Jurkat, Clone E6-1 (cell line): ENCODE measurements at places on chromosomes 4 and X.
A peak's percentile ranks its signal among the peaks of the same experiment; 100 is the strongest.

DNA sequence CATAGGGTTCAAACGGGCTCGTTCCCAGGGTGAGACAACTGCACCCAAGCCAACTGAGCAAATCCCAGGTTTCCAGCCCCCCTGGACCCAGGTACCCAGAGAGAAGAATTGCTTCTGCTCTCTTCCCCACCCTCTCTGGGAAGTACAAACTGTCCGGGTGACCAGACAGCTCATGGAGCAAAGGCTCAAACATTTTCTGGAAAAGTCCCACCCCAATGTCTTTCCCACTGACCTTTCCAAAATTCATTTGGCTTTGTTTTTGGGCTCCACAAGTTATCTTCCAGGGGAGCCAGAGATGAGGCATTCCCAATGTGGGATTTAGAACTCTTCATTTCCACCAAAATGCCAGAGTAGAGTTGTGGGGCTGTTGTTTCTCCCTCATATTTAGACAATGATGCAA is 80.2 kb upstream of the PLAC1 start:
- DNase-seq = no peak

- no peak for DNase-seq
These were observed 20.4 kb upstream of the UBA6 start for GRCh38 chr4:67721315-67721769.

DNA sequence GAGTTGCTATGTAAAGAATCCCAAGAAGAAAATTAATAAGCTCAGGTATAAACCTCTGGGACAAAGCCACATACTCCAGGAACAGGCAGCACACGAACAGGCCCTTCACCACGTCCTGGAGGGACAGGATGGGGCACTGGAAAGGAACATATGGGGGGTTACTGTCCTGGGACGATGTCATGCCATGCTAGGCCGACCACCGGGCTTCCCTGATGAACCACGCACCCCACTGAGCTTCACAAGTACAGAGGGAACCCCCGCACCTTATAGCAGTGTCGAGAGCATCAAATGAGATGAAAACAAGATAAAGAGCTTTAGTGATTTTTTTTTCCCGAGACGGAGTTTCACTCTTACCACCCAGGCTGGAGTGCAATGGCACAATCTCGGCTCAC is 19.1 kb downstream of the NOP14 start:
- DNase-seq = no peak

- peak; percentile 64 for DNase-seq
These were observed 17.2 kb downstream of the SPIN3 start for GRCh38 chrX:56978172-56978571.

- no peak for DNase-seq
These were observed 46.8 kb downstream of the NEK1 start for GRCh38 chr4:169565606-169566005.

DNA sequence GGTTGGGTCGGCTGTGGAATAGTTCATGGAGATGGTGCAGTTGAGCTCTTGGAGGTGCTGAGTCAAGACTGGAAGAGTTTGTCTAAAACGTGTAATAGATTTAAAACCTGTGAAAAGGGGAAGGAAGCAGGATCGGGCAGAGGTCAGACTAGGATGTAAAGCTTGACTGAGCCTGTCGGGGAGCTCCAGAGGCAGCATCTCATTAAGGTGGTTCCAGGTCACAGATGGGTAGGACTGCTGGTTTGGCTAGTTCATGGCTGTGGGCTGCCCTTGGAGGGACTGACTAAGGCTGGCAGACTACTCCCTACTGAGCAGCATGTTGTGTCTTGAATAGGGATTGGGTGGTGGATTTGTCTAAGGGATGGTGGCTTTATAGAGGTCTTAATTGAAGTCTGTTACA is 28.4 kb upstream of the WDR1 start:
- no peak for DNase-seq

- DNase-seq = no peak
These were observed 168.2 kb downstream of the DCTD start for GRCh38 chr4:182748949-182749348.

GRCh38 chr4:95694411-95694810 is 145.5 kb upstream of the PDHA2 start:
- DNase-seq = no peak

GRCh38 chrX:84064164-84064563 is 123.8 kb downstream of the RPS6KA6 start:
- DNase-seq = no peak

DNA sequence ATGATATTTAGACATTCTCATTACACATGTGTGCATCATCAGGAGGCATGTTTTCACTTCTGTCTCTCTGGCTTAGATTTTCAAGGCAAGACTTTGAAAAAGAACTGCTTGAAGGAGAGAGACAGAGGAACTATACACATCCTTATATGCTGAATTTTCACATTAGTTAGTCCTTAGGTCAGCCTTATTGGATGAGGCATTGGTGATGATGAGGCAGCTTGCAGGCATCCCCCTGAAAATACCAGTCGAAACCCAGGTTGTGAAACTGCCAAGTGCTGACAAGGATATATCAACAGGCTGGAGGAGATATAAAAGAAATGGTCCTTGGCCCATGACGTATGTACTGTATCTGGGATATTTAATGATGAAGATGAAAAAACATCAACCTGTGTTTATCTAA is 297.2 kb upstream of the AADAT start:
- DNase-seq = no peak

DNA sequence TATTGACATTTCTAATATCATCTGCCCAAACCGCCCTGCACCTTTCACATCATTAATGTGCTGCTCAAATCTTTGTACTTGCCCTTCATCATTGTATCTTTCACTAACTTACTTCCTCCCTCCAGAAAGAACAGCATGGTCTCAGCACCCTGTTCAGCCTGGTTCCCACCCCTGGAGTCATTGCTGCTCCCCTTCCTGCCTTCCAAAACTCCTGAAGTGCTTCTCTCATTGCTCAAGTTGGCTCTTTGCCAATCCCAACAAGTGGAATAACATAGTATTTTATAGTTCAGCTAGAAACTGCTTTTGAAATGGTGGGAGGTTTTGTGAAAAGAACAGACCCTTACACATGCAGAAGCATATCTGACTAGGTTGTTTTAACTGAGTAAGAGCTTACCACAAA is 14.0 kb upstream of the TTC29 start:
- DNase-seq = no peak

DNA sequence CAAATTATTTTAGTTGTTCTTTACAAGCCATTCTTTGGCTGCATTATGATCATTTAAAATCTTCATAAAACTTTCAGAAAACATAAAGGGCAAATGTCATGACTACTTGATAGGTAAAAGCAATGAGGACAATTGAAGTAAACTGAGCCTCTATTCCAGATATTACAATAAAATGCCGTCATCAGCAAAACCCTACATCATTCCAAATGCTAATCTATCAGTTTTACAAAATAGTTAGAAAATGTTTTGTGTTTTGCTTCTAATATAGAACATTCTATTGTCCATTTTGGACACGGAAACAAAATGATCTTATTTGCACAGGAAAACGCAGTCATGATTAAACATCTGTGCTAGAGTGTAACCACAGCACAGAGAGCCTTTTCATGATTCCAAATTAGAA is 1330.6 kb upstream of the ADGRL3 start:
- no peak for DNase-seq
